ENCODE measurements at places on chromosomes 2 and 18. TPM values are rescaled to one million over a fixed set of nuclear protein-coding genes. Genes with fewer than 3 reads are reported as not detected.

DNA sequence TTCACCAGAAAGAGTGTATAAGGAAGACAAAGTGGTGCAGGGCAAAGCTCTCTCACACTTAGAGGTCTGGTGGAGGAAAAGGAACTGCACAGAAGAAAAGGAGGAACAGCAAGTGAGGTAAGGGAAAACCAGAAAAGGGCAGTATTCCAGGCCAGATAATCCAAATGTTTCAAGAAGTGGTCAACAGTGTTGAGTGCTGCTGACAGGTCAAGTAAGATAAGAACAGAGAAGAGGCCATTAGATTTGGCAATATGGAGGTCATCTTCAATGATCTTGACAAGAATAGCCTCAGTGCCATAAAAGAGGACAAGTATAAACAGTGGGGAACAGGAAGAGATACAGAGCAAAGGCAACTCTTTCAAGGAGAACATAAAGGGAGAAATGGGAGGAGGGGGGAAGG, 15.0 kb downstream of the ADD2 start:
- DNase-seq = no peak

GRCh38 chr2:112680666-112681101, 34.9 kb downstream of the SLC20A1 start:
- no peak for DNase-seq

GRCh38 chr2:10721396-10722251, at the start of gene ATP6V1C2:
ATP6V1C2 (plus strand) TSS chr2:10721630; CDS start chr2:10722850, 1,220 bp downstream.
- DNase-seq = no peak

- DNase-seq = no peak
These were observed 37.3 kb downstream of the CCDC93 start for GRCh38 chr2:117976581-117976980.

DNA sequence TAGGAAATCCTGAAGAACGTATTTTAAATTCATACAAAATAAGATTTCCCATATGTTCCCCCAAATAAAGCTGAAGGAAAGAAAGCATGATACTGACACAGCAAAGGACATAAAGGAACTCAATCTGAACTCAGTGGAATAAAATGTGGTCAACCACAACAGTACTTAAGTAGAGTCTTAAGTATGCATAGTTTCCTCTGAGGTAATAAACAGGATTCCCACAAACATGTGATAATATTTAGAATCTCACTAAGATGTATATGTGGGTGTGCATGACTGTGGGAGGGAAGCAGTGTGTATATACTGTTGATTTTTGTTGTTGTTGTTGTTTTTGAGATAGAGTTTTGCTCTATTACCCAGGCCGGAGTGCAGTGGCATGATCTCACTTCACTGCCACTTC, 69.3 kb downstream of the NOL10 start:
- no peak for DNase-seq

- DNase-seq = no peak
These were observed 90.6 kb downstream of the POU3F3 start for GRCh38 chr2:104944495-104944894.

Gene SLC66A3
- total RNA-seq = 51.0 TPM

Gene CREG2
- not detected for total RNA-seq

DNA sequence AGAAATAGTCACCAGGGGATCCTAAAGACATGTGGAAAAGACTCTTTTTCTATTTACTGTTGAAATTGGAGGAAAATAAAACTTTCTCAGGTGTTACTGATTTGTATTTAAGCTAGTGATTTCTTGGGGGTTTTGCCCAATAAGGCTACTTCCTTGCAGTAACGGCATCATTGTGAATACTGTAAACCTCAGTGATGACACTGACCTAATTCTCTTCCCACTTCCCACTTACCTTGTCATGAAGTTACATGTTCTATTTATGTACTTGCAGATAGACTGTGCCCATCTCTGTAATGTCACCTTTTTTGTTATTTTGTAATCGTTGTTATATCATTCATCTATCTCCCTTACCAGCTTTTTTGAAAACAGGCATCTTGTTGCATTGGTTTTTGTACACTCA, 134.5 kb downstream of the KIAA1328 start:
- no peak for DNase-seq

DNA sequence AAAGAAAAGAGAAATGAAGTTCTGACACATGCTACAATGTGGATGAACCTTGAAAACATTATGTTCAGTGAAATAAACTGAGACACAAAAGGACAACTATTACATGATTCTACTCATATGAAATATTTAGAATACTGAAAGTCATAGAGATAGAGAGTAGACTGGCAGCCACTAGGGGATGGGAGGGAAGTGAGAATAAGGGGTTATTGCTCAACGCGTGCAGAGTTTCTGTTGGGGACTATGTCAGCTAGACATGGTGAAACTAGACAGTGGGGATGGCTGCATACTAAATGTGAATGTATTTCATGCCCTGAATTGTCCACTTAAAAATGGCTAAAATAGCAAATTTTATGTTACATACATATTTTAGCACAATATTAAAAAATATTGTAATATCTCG, 108.7 kb upstream of the ATL2 start:
- DNase-seq = no peak

DNA sequence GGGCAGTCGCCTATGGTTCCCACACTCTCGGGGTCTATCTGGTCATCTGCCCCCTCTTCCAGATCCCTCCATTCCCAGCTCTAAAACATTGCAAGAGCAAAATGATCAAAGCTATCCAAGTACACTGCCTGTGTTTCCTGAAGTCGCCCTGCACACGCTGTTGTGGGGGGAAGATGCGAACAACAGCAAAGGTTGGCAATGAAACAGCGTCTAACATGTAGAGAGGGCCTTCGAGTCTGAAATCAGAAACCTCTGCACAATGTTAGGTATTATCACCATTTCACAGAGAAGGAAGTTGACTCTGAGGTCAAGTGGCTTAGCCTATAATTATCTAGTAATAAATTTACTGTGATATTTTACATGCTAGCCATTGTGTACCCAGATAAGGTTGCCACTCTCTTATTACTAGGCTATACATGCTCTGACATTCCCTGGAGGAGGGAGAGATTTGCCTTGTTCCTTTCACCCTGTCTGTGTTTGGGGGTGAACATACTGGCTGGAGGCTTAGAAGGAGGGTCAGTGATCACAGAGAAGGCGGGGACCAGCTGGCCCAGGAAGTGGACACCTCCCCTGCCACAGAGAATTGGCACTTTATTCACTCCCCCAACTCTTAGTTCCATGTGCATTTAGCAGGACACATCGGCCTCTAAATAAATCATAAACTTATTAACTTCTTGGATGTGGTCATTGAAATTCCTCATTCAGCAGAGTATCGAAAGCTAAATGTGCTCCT, 36.8 kb downstream of the KCTD1 start:
- DNase-seq = no peak

- peak; percentile 34 for DNase-seq
These were observed 88.5 kb downstream of the EIPR1 start for GRCh38 chr2:3289171-3289515.

Gene DNAH7
- total RNA-seq = 1.9 TPM

DNA sequence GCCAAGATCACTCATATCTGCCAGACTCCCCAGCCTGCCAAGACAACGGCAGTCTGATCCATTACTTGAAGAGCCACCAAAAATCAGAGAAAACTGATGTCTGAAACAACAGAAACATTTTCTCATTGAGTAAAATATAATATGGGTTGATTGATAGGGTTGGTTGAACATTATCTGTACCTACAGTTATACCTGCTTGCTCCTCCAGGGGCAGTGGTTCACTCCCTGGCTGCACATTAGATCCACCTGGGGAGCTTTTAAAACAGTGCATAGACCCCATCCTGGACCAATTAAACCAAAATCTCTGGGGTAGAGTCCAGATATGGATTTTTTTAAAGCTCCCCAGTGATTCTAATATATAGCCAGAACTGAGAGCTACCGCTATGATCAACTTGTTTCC, 43.6 kb upstream of the SLC14A2 start:
- DNase-seq = no peak

DNA sequence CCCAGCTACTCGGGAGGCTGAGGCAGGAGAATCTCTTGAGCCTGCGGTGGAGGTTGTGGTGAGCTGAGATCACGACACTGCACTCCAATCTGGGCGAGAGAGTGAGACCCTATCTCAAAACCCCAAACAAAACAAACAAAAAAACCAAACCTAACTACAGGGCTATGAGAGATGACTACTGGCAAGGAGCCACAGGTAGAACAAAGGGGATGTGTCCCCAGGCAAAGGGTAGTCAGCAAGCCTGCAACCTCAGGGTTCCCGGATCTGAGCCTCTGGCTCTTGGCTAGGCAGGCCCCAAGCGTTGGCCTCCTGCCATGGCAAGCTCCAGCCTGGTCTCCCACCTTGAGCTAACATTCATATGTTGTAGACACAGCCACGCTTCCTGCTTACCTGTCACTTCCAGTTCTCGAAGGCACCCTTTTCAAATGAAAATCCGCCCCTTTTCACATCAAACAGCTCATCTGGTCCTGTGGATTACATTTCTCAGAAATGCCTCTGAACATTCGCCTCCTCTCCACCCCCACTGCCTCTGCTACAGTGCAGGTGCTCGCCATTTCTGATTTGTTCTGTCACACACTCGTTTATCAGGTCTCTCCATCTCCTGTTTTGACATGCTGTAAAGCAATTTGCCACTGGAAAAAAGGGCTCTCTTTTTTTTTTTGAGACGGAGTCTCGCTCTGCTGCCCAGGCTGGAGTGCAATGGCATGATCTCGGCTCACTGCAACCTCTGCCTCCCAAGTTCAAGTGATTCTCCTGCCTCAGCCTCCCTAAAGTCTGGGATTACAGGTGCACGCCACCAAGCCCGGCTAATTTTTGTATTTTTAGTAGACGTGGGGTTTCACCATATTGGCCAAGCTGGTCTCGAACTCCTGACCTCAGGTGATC, 13.1 kb upstream of the ACTR3 start:
- no peak for DNase-seq

DNA sequence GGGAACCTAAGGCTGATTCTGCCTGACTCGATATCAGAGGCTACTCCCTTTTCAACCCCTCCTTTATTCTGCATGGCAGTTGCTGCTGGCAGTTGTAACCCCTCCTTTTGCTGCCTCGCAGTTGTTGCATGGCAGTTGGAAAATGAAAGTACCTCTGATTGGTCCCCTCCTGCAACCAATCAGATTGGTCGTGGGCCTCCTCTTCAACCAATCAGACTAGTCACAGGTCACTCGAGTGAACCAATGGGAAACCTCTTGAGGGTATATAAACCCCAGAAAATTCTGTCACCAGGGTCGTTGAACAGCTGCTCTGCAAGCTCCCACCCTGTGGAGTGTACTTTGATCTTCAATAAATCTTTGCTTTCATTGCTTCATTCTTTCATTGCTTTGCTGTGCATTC, 294.3 kb upstream of the SLC8A1 start:
- DNase-seq = no peak

DNA sequence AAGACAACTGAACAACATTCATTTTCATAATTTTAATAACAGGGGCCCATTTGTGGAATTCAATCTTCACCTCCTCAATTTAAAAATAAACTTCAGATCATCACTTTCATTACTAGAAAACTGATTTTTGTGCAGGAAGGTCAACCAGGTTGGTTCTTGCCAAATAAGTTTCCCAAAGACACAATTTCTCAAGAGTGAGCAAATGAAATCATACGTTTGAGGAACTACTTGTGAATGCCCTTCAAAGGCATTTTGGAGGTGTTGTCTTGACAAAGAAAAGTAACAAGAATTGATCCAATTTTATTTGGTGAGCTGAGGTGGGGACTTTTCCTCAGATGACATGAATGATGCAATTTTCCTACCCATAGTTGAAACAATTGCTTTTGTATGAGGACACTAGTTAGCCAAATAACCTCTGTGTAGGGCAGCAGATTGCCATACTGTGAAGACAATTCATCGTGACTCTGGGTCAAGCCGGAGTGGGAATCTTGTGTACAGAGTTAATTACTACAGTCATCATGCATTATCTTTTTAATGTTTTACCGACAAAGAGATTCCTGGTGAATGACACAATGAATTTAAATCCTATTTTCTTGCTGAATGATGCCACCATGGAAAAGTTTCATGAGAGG, 121.8 kb downstream of the TGFA start:
- DNase-seq = no peak

DNA sequence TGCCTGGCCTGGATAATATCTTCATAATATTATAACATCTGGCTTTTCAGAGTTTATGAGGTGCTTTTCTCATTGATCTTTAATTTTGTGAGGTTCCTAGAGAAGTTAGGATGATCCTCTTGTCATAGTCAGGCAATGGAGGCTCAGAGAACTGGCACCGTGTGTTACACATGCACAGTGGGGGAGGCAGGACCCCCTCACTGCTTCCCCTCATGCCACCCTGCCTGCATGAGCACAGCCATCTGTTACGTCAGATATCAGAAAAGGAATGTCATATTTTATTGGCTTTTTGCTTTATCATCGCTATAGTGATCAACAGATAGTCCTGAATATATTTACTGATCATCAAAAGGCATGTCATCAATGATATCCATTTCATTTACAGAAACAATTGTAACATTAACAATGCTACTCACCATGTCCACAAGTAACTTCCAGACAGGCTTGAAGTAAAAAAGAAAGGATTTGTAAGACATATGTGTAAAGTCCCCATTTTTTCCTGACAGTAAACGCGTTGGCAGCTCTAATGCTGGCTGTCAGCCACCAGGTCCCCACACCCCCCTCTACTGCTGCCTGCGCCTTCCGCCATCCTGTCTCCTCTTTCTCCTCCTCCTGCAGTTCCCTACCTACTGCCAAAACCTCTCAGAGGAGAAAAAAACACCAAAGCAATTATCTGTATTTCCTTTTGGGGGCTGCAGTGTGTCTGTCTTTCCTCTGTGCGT, 18.8 kb downstream of the ENOSF1 start:
- DNase-seq = no peak

- no peak for DNase-seq
These were observed 603.6 kb downstream of the FBXO15 start for GRCh38 chr18:73544032-73544431.

GRCh38 chr2:237923481-237924163, 43.2 kb upstream of the UBE2F start:
- peak; percentile 93 for DNase-seq

Gene GPR35
- 1.3 TPM for total RNA-seq

- no peak for DNase-seq
These were observed 82.1 kb upstream of the CCDC141 start for GRCh38 chr2:179132076-179132475.

Gene ADRA2B
- 0.49 TPM for total RNA-seq
